Activated CD4-positive, alpha-beta T cell treated with anti-CD3 and anti-CD28 coated beads, Interleukin-2, amount 10 ng/mL, durations not matched to agents 7 days and 5 days (primary cell): ENCODE measurements at places on chromosomes 7 and 10.

- no peak for DNase-seq
Observed at GRCh38 chr10:129771024-129771423, 193.1 kb downstream of the EBF3 start.

- DNase-seq = no peak
Observed at GRCh38 chr7:25662841-25663800, 434.8 kb upstream of the NPVF start.

- DNase-seq = peak; percentile 55
Observed at GRCh38 chr7:65307651-65308299, 65.9 kb upstream of the ZNF92 start.

DNA sequence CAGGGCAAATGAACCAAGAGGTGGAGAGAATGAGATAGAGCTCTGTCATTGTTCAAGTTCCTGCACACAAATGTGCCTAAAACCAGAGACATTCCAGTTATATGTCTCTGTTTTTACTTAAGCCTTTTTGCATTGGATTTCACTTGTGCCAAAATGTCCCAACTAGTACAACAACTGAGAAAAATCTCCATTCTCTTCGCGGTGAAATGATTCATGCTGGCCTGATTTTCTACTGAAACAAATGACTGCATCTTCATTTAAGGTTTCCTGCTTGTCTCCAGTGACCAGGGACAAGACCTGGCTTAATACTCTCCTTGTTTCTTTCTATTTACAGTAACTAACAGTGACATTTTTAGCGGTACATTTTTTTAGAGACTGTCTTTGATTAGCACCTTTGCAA is 714.9 kb downstream of the KCNMA1 start:
- no peak for DNase-seq

DNA sequence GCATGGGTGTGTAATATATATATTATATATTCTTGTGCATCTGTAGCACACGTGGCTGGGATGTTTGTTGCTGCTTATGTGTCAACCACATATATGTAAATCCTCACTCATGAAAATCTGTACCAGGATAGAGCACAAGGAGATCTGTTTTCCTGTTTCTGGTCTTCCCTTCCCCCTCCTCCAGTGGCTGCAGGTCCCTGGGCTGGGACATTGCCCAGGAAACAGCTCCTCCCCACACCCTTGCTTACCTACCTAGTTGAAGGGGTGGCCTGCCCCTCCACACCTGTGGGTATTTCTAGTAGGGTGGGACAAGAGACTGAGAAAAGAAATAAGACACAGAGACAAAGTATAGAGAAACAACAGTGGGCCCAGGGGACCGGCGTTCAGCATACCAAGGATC is 2.2 kb downstream of the SFXN3 start:
- DNase-seq = no peak

- no peak for DNase-seq
Observed at GRCh38 chr7:123581162-123581459, 20.5 kb upstream of the ASB15 start.
